Right lung (tissue), 10 donors: ENCODE measurements at places on chromosomes 5 and 9. TPM values are rescaled to one million over a fixed set of nuclear protein-coding genes. Genes with fewer than 3 reads are reported as not detected.

GRCh38 chr5:178418471-178419010 is 171.7 kb downstream of the COL23A1 start:
- no peak for DNase-seq

- no peak for DNase-seq
These were observed 244.5 kb downstream of the NR2F1-AS1 start for GRCh38 chr5:93336330-93337110.

GRCh38 chr9:32382565-32383320 is 1.7 kb upstream of the ACO1 start:
- no peak for DNase-seq

DNA sequence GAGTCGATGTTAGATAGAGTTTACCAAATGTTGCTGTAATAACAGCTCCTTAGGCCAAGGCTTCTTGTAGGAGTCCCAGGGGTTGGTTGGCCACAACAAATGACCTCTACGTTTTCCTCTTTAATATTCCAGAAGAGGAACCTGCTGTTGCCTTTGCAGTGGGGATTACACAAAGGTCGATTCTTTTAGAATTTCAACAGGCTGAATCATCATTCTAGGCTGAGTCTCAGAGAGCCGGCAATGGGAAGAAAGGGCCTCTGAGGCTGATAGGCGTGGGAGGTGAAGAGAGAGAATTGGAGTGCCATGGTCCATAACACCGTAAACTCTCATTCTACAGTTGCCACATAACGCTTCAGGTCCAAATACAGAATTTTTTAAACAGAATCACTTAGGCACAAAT is 405.9 kb upstream of the DAP start:
- no peak for DNase-seq

- DNase-seq: no peak
These were observed 229.1 kb downstream of the ESM1 start for GRCh38 chr5:54756301-54756700.

GRCh38 chr9:9142001-9142400 is 1342.4 kb upstream of the DMAC1 start:
- no peak for DNase-seq

DNA sequence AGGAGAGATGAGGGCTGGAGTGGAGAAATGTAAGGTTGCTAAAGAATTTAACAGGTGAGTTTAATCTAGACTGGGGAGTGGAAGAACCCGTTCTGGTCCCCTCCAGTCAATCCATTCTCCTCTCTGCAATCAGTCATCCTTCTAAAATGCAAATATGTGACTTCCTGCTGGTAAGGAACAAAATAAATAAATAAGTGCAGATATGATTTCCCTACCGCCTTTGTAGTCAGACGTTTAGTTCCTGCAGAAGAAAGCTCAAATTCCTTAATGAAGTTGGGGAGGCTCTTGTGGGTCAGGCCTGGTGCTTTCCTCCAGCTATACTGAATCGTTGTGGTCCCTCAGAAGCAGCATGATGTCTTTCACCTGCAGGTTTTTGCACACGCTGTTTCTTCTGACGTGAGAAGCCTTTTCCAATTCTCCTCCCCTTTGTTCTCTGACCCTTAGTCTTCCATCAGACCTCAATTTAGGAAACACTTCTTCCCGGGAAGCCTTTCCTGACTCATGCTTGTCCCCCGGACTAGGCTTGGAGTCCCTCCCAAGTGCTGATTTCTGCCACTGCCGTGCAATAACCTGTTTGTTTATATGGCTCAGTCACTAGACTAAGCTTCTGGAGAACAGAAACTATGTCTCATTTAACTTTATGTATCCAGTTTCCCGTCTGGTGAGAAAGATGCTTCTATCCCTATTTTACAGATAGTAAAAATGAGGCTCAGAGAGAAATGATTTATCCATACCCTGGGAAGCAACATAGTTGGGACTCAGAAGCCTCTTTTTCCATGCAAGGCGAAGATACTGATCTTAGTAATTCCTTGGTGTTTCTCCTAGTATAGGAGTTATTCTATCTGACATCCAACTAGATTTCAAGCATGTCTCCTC is 1.3 kb downstream of the ATP6V1G1 start:
- DNase-seq: no peak

- DNase-seq: no peak
These were observed 42.8 kb downstream of the SPEF2 start for GRCh38 chr5:35660451-35660850.

DNA sequence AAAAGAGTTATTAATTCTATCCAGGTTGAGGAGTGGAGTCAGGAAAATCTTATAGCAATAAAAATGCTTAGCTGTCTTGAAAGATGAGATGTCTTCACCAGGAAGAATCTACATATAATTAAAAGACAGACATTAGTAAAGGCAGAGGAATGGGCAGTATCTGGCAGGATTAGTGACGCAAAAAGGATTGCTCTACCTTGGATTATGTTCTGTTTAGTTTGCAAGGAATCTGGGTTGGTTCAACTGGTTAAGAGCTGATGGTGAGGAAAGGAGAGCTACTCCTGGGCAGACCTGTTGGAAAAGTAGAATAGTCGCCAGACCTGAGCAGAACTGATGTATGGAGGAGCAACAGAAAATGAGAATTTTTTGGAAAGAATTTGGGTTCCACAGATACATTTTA is 318.5 kb downstream of the ADGRV1 start:
- DNase-seq: no peak

DNA sequence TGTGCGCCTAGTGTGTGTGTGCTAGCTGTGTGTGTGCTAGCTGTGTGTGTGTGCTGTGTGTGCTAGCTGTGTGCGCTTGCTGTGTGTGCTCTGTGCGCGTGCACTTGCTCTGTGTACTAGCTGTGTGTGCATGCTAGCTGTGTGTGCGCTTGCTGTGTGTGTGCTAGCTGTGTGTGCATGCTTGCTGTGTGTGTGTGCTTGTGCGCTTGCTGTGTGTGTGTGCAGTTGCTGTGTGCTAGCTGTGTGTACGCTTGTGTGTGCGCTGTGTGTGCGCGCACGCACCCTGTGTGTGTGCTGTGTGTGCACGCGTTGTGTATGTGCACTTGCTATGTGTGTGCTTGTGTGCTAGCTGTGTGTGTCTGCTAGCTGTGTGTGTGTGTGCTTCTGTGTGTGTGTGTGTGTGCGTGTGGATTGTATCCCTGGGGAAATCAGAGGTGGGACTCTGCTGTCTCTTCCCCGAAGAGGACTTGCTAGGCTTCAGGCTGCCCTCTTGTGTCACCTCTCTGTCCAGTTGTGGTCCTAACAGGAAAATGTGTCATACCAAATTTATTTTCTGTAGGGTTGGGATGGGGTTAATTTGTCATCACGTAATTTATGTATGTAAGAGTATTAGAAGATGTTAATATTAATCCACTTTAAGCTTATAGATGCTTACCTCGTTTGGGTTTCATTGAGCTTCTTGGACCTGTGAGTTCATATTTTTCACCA is 38.9 kb downstream of the TPPP start:
- no peak for DNase-seq

GRCh38 chr5:78624011-78624541 is 24.5 kb downstream of the LHFPL2 start:
- DNase-seq: no peak

DNA sequence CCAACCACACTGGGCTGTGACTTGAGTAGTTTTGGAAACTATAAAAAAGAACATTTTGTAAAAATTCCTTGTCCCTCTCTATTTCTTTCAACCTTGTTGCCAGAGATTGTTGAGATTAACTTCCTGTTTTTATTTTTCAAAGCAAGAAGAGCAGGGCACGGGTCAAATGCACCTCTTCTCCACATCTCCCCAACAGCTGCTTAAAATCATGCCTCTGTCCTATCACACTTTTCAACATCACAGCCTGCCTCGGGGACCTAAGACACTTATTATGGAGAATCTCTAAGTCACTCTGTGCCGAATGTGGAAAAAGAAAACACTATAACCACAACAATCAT is 280.3 kb upstream of the TNC start:
- DNase-seq: no peak

DNA sequence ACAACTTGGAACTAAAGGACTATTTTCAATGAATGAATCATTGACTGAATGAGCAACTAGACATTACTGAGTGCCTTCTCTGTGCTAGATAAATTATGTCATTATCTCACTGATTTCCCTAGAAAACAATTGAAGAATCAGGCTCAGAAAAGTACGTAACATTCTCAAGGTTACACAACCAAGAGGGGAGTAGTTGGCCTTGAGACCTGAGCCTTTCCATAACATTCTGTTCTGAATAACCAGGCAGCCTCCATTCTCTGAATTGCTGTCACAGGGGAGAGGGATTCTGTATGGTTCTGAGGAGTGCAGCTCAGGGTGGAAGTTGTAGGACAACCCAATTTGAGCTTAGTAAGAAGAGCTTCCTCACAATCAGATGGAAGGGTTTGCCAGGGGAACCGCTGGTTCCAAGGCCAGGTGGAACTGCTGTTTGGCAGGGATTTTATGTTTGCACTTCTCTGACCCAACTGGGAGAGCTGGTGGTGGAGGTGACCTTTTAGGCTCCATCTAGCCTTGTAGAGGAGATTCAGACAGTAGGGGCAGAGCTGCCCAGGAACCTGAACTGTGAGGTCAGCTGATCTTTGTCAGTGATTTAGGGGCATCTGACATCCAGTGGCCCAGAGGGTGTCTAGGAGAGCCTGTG is 16.3 kb downstream of the POLR1E start:
- DNase-seq: no peak

DNA sequence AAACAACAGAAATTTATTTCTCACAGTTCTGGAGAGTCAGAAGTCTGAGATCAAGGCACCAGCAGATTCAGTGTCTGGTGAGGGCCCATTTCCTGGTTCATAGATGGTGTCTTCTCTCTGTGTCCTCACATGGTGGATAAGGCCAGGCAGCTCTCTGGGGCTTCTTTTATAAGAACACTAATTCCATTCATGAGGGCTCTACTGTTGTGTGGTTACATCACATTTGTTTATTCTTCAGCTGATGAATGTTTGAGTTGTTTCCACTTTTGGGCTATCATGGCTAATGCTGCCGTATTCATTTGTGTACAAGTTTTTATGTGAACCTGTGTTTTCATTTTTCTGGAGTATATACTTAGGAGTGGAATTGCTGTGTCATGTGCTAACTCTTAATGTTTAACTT is 35.2 kb downstream of the DDX4 start:
- no peak for DNase-seq

- no peak for DNase-seq
These were observed 62.6 kb downstream of the SEMA5A start for GRCh38 chr5:9483243-9483642.

- DNase-seq: no peak
These were observed 9.3 kb upstream of the ACSL6 start for GRCh38 chr5:132020568-132021339.

GRCh38 chr9:79623799-79624721 is 52.3 kb downstream of the TLE4 start:
- peak; percentile 12 for DNase-seq

- no peak for DNase-seq
These were observed 65.4 kb downstream of the SPATA31C2 start for GRCh38 chr9:88072831-88073375.

The C5orf58 gene
- 0.31 TPM for polyA plus RNA-seq

The CATSPER3 gene
- 1.1 TPM for polyA plus RNA-seq

The TMEM215 gene
- not detected for polyA plus RNA-seq

The SVEP1 gene
- polyA plus RNA-seq: 27.7 TPM

The SQSTM1 gene
- 81.5 TPM for polyA plus RNA-seq

The IFNK gene
- polyA plus RNA-seq: not detected

The EQTN gene
- polyA plus RNA-seq: 0.52 TPM

The SNX24 gene
- polyA plus RNA-seq: 22.2 TPM
